Type B pancreatic cell (in vitro differentiated cells): ENCODE measurements at places on chromosomes 1 and 21.

- DNase-seq, result no peak
Measured at GRCh38 chr1:153760440-153760839, 14.8 kb upstream of the SLC27A3 start.

DNA sequence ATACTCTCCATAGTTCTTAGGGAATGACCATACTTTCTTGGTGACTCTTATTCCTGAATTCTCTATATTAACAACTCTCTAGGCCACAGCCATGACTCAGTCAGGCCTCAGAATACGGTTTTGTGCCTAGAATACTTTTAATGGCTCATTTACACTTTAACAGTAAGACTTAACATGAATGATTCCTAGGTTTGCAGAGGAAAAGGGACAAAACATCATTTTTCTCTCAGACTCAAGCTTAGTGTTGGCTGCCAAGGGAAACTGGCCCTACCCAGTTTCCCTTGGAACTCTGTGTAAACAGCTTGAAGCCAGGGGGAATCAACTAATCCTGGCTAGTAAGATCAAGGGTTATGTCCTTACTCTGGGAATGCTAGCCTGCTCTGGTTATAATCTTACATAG is 164.9 kb upstream of the PKN2 start:
- DNase-seq, result no peak

DNA sequence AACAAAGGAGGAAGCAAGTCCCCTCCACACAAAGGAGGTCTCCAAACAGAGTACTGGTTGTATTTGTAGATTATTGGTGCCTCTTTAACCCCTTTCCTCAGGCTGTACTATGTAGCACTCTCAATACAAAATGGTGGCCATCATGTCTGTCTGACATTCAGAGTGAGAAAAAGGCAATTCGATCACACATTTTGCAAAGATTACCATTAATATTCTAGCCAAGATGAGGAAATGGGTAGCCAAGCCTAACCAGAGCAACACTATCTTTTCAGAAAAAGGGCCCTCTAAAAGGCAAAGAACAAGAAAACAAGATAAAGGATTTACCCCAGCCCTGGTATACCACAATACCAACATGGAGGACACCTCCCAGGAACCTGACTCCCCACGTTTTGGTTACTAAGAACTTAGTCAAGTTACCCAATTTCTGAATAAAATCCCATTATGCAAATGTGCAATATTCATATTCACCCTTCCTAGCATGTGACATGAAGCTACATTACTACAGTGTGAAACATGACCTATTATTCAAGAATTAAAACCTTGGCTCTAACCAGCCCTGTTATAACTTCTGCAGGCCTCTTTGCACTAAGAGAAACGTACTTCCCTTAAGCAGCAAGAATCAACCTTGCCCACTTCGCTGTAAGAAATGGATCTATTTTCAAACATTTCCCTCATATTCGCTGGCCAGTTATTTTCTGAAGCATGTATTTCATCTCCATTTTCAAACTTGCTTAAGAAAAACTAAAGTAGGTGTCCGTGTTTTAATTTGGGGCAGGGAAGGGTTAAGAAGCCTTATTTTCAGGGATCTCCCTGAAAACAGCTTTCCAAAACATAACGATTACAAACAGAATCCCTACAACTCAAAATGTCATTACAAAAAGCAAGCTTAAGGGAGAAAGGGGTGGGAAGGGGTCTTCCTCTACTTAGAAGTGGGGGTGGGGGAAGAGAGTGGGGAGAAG is 2.1 kb downstream of the KDM5B start:
- no peak for DNase-seq

DNA sequence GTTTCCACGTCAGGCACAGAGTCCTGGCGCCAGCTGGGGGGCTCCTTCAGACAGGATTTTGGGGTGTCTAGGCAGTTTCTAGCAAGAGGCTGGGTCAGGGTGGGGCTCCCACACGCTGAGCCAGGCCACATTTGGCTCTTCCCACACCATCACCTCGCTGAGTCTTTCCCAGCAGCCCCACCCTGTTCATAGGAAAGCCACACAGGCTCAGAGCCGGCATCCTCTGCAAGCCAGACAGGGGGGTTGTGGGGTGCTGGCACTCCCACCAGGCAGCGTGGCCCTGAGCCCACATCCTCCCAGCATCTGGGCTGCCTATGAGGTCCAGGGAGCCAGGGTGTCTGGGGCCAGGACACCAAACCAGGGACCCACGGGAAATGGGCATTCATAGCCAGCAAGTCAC is 2.8 kb upstream of the GPR153 start:
- DNase-seq, result no peak

DNA sequence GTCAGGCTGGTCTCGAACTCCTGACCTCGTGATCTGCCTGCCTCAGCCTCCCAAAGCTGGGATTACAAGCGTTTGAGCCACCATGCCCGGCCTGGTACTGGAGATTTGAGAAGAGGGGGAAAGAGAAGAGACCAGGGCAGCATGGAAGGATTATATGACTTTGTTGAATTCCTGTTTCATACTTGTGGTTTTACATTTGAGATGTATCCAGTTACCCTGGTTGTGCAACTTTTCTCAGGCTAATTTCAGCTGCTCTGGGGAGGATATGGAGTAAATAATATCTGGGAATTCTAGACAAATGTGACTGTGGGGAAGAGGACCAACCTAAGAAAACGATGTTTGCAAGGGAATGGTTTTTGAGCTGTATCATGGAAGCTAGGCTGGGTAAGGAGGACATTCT is 89.5 kb upstream of the GREM2 start:
- DNase-seq, result no peak

- no peak for DNase-seq
Measured at GRCh38 chr1:147853391-147853790, 49.2 kb upstream of the GJA8 start.
